ENCODE measurements at places on chromosomes 12 and 14.

GRCh38 chr12:12095021-12095420 is 24.3 kb downstream of the BCL2L14 start:
- peak; percentile 84 for DNase-seq

DNA sequence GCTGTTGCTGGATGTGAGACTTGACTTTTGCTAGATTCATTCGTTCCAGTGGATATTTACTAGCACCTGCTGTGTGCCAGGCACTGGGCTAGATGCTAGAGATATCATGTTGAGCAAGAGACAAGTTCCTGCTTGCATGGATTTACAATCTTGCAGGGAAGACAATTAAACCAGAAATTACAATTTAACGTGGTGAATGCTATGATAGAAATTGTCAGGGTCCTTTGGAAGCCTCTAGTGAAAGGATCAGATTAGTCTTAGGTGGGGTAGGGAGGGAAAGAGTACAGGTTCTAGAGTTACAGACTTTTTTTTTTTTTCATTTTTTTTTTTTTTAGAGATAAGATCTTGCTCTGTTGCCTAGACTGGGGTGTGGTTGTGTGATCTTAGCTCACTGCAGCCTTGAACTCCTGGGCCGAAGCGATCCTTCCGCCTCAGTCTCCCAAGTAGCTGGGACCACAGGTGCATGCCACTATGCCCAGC is 36.7 kb downstream of the SPATS2 start:
- peak; percentile 57 for DNase-seq

DNA sequence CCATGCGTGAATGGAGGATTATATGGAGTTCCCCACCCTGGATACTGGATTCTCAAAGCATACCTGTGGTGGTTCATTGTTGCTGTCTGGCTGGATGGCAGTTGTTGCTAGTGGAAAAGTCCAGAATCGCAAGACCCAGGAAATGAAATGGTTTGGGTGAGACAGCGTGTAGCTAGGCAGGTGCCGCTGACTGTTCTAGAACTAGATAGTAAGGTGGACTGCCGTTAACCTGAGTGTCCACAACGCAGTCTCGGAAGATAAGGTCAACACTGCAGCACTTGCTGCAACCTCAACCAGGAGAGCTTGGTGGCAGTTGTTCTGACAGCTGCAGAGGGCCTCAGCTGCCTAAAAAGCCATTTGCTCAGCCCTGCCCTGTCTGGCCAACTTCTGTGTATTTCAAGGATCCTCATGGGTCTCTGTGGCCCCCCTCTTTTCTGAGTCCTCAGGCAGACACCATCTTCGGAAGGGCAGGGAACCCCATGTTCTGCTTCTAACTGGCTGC is 15.5 kb upstream of the IRF2BPL start:
- no peak for DNase-seq

- DNase-seq: no peak
These were observed 12.4 kb downstream of the CCDC92 start for GRCh38 chr12:123960029-123960735.

DNA sequence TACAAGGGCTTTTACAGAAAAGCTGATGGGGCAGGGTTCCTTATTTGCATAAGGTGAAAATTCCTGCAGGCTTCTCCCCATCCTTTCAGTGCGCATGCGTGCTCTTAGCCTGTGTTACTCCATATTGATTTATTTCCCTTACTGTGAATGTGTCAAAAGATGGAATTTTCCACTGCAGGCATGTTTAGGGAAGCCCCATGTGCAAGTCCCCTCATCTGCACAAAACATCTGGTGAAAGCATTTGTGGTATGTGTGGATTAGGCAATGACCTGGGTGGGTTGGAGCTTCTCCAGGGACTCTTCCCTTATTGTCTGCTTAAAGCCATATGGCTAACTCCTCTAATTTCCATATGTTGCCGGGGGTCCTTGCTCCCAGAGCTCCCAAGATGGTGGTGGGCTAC is 912.7 kb upstream of the LRFN5 start:
- DNase-seq: no peak

- no peak for DNase-seq
These were observed 2.6 kb upstream of the RIN3 start for GRCh38 chr14:92510972-92511371.

DNA sequence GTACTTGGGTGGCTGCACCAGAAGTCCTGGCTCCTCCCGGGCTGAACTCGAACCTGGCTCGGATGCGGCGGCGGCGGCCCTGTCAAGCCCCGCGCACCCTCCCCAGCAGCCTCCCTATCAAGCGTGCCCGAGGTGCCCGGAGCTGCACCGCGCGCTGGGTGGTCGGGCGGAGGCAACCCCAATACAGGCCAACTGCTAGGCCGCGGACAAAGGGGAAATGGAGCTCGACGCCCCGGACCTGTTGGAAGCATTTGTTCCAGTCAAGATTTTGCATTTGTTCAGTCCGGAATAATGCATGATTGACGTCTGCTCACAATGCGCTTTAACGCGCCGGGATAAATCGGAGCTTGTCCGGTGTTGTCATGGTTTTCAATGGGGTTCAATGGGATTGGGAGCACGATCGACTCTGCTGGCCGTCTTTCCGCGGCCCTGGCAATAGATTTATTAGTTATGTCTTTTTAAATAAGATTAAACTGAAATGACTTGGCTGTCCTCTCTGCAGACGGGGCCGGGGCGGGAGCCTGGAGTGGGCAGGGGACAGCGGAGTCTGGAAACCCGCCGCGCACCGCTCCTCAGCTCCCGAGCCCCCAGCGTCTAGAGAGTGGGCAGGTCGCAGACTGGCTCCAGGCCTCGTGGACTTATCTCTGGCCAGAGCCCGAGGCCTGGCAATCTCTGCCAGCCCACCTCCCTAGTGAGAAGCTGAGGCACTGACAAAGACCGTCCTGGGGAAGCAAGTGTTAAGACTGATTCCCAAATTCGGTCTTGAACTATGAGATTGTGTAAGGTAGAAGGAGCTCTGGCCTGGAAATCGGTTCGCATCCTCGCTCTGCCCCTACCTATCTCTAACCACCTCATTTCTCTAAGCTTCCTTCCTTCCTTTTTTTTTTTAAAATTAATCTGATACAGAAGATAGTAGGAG is 1.7 kb upstream of the NKX2-8 start:
- DNase-seq: no peak

- DNase-seq: no peak
These were observed 46.5 kb downstream of the PTPRO start for GRCh38 chr12:15368812-15369211.

DNA sequence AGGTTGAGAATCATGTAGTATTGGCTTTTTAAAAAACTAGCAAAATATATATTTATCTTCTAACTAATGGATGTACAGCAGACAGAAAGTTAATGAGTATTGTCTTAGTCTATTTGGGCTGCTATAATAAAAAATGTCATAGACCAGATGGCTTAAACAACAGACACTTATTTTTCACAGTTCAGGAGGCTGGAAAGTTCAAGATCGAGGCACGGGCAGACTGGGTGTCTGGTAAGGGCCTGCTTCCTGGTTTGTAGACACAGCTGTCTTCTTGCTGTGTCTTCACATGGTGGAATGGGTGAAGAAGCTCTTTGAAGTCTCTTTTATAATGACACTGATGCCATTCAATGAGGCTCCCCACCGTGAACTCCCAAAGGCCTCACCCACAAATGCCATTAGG is 70.1 kb upstream of the KRR1 start:
- DNase-seq: no peak

DNA sequence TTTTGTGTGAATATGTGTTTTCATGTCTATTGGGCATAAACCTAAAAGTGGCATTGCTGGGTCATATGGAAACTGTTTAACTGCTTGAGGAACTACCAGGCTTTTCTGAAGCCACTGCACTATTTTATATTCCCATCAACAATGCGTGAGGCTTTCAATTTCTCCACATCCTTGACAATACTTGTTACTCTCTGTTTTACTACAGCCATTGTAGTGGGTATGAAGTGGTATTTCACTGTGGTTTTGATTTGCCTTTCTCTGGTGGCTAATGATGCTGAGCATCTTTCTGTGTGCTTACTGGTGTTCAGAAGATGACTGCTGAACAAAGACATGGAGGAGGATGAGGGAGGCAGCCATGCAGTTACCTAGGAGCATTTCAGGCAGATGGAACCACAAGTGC is 13.2 kb upstream of the TDG start:
- DNase-seq: no peak

- DNase-seq: peak; percentile 97
These were observed 47.2 kb downstream of the ARMH4 start for GRCh38 chr14:58104808-58105207.

DNA sequence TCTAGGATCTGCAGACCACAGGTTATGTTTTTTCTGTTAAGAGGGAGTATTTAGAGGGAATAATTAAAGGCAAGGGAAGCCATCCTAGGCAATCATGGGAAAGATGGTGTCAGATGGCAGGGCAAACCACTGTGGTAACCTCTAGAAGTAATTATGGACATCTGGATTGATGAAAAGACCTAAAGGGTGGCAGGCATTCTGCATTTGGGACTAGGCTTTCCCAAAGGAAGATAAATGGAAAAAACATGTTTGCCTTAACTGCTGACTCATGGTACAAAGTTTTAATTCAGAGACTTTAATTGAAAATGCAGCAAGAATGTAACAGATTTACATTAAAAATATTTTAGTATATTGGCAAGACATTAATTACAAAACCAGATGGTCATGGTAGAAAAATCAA is 88.1 kb downstream of the TMEM30B start:
- no peak for DNase-seq

GRCh38 chr12:90013409-90013808 is 304.8 kb upstream of the ATP2B1 start:
- no peak for DNase-seq

- no peak for DNase-seq
These were observed 2.3 kb downstream of the C1QL4 start for GRCh38 chr12:49334681-49335080.

DNA sequence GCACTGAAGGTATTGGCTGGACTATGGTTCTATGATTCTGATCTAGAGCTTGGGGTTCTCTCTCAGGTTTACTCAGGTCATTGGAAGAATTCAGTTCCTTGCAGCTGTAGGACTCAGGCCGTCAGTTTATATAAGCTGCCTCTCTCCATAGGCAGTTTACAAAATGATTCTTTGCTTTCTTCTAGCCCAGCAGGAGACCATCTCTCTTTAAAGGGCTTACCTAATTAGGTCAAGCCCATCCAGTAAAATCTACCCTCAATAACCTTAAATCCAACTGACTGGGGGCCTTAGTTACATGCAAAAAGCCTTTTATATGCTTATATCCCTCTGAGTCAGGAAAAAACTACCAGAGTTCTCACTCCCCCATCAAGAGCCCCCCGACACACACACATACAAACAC is 80.5 kb upstream of the GARIN6 start:
- DNase-seq: no peak

- DNase-seq: no peak
These were observed 87.8 kb upstream of the NCOR2 start for GRCh38 chr12:124655048-124655697.

GRCh38 chr14:48703728-48704467 is 882.3 kb downstream of the RPS29 start:
- DNase-seq: no peak

DNA sequence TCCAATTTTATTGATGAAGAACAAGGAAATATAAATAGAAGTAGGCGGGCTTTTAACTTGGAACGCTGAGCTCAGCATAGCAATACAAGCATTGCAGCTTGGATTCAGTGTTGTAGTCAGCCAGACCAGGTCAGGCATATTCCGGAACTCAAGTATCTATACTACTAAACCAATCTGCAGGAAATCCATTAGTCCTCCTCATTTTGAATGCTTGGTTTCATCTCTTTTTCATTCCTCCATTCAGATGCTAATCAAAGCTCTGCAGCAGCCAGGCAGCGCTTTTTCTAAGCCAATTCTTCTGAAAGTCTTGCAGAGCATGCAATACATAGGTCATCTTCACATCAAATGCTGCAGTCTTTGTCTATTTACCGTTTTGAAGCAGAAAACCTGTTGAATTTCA is 49.0 kb downstream of the KIF21A start:
- no peak for DNase-seq

DNA sequence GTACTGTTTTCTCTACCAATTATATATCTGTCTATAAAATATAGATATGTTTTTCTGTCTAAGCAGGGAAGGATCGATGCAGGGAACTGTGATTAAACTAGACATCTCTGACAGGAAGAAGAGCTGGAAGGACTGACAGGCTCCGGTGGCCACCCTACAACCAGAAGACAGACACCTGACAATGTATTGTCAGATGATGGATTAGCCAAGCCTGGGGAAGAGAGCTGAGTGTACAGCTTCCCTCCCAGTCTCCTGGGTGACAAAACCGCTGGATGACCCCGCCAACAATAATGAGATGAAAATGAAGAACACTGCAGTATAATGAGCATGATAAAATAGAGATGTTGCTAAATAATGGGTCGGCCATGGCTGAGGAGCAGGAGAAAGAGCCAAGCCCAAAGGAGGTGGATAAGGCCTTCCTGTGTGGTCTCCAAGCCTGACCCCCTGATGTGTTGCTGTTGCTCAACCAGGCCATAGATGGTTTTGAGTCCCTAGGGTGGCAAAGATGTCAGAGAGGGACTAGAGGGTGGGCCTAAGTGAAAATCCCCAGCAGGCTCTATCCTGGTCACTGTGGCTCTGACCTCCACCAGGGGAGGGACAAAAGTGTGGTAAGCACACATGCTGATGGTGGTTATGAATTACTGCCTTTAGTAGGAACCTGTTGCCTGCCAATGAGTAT is 28.2 kb downstream of the DHRS2 start:
- DNase-seq: no peak

DNA sequence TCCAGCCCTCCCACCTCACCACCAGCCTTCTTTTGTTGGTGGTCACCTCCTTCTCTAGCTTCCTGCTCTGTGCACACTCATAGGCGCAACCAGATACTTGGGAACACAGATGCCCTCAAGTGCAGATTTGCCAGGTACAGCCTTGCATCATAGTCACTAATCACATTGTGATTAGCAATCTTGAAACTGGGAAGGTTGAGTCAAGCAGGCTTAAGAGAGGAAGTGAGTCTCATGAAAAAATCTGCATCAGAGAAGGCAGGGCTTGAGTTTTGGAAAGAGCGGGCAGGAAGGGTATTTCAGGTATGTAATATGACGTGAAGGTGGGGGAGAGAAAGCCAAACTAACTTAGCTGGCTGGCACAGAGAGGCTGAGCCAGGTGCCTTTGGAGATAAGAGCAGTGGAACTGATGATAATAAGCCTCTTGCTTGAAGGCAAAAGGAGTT is 2.7 kb upstream of the RABGGTA start:
- no peak for DNase-seq

- no peak for DNase-seq
These were observed 1.6 kb downstream of the TMEM121 start for GRCh38 chr14:105527826-105528585.

DNA sequence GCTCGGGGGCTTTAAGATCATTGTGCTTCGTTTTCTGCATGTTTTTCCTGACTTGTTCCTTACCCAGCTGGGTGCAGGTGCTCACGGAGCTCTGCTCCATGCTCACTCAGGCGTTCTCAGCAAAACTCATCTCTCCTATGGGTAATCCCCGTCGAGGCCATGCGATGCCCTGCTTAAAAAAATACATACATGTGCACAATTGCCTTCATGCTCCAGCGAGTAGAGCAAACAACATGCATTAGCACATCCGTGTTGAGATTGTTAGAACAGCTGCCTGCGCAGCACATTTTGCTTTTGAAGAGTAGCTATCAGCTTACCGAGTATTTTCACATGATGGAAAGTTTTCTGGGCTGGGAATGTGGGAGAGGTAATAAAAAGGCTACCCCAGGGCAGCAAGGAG is 16.2 kb downstream of the AACS start:
- DNase-seq: no peak

All from LNCaP clone FGC (cell line).